GM12891 (cell line): ENCODE measurements at places on chromosomes 1 and 21.

- DNase-seq = no peak
These were observed 25.0 kb upstream of the CHRM3 start for GRCh38 chr1:239361403-239361802.

- DNase-seq = no peak
These were observed 801 bp downstream of the RPS6KC1 start for GRCh38 chr1:213051881-213052202.

- no peak for DNase-seq
These were observed 112.4 kb upstream of the ZNF648 start for GRCh38 chr1:182173808-182174512.

DNA sequence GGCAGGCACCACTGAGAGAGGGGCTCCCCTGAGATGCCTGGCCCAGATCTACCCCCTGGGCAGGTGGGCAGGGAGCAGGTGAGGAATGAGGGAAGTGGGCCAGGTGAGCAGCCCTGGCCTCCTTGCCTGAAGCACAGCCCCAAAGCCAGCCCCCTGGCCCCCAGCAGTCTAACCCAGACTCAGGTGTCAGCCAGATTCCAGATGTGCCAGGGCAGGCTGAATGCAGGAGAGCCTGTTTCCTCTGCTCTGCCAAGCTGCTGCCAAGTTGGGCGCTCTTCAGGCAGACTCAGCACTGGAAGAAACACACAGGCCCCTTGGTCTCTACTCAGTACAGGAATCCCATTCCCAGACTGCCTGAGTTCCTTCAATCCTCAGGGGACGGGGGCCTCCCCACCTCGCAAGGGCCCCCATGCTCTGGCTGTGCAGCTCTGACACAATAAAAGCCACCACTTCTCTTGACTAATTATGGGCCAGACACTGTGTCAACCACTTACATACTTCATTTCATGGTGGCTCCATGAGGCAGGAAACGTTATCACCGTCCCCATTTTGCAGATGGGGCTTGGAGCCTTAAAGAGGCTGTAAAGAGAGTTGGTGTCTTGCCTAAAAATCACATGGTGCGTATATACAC lies 20.4 kb downstream of the ARHGEF19 start:
- no peak for DNase-seq

GRCh38 chr21:10627316-10627863 lies 106.0 kb downstream of the TPTE start:
- no peak for DNase-seq

DNA sequence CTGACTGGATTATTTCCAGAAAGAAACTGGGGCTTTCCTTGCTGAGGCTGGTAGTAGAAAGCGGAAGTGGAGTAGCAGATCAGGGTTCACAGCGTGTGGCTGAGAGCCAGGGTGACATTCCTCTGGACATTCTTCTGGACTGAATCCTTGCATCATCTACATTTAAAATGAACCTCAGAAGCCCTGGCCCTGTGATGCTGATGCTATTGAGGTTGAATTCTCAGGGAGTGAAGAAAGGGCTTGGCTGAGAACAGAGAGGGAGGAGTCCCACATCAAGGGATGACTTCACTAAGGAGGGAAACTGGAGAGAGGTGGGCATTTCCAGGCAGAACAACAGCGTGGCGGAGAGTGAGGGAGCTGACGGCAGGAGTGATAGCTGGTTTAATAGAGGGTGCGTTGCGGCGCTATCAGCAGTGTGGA lies 102.3 kb upstream of the LMO4 start:
- DNase-seq = no peak

DNA sequence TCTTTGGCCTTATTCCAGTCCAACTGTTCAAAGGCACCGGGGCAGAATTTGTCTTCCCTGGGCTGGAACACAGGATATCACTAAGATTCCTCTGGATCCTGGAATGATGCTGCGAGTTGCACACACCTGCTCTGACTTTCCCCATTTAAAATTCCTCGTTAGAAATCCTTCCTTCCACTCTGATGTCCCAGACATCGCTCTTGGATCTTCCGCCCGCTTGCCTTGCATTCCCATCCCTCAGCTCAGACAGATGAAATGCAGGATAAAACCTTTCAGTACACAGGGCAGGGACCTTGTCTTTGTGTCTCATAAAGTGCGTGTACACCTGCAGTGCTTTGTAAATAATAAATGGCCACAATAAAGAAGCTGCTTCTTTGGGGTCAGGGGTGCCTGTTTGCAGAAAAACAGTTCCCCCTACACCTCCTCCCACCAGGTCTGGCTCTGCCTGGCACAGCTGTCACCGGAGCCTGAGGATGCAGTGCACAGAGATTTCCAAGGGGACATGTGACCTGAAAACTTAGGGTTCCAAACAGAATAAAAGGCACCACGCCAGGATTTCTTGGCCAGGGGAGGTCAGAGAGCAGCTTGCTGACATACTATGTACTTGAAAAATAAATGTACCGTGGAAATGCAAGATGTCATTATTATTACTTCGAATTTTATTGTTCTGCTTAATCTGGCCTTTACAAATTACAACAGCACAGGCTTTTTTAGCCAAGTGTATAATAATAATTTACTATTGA lies 62.9 kb upstream of the SYT6 start:
- no peak for DNase-seq

- no peak for DNase-seq
These were observed 421.9 kb upstream of the ADAMTS5 start for GRCh38 chr21:27388825-27389224.

- DNase-seq = peak; percentile 83
These were observed 1.1 kb upstream of the ESPN start for GRCh38 chr1:6423321-6423999.

GRCh38 chr21:45987121-45987711 lies 5.6 kb downstream of the COL6A1 start:
- no peak for DNase-seq

GRCh38 chr1:9700340-9700739 lies 48.8 kb downstream of the PIK3CD start:
- DNase-seq = no peak

DNA sequence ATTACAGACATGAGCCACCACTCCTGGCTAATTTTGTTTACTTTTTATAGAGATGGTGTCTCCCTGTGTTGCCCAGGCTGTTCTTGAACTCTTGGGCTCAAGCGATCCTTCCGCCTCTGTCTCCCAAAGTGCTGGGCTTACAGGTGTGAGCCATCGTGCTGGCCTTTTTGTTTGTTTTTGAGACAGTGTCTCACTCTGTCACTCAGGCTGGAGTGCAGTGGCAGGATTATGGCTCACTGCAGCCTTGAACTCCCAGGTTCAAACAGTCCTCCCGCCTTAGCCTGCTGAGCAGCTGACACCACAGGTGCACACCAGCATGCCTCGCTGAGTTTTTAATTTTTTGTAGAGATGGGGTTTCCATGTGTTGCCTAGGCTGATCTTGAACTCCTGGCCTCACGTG lies 49.1 kb downstream of the ADARB1 start:
- no peak for DNase-seq

DNA sequence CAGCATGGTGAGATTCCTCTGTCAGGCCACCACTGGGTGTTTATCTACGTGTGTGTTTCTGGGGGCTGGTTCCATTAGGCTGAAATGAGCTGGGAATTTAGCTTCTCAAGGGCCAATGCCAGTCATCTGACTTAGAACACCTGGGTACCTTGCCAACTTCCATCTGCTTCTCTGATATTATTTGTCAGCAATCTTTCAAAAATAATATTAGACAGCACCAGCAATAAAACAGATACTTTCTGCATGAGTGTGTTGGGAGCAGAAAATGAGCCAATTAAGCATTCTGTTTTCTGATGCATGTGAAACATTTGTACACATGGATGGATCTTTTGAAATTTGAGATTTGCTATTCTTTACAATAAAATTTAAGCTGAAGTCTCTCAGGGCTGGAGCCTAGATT lies 124.1 kb downstream of the RYR2 start:
- no peak for DNase-seq

DNA sequence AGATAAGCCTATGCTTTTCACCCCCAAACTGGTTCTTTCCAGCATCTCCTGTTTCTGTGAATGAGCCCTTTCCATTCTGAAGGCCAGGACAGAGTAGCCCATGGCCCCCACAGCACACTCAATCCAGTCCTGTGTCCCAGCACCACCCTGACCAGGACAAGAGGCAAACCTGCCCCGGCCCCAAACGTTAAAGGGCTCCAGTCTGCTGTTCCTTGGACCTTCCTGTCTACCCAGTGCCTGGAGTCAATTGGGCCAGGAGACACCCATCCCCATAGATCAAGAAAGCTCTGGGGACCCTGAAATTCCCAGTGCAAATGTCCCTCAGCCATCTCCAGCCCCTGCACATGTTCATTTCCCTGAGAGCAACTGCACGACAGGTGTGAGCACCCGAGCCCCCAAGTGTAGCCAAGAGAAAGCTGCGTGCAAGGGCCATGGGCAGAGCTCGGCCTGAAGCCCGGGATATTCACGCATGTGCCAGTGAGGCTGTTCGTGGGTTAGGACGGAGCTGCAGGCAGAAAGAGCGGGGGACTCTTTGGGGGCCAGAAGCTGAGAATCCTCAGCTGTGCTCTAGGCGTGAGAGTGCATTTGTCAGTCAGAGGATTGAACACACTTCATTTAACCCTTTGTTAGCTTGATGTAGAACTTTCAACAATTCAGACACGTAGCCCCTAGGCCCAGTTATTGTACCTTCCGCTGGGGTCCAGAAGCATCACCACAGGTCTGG lies 4.2 kb upstream of the RIPK4 start:
- DNase-seq = no peak

GRCh38 chr1:200478945-200479558 lies 69.2 kb upstream of the ZNF281 start:
- no peak for DNase-seq

- no peak for DNase-seq
These were observed 142.5 kb downstream of the C1orf94 start for GRCh38 chr1:34319218-34319617.

- DNase-seq = no peak
These were observed 43.2 kb downstream of the ELK4 start for GRCh38 chr1:205588636-205589035.

- no peak for DNase-seq
These were observed 170.8 kb downstream of the ADSS2 start for GRCh38 chr1:244280859-244281258.

GRCh38 chr1:43536196-43536863 lies 5.6 kb downstream of the PTPRF start:
- DNase-seq = no peak

DNA sequence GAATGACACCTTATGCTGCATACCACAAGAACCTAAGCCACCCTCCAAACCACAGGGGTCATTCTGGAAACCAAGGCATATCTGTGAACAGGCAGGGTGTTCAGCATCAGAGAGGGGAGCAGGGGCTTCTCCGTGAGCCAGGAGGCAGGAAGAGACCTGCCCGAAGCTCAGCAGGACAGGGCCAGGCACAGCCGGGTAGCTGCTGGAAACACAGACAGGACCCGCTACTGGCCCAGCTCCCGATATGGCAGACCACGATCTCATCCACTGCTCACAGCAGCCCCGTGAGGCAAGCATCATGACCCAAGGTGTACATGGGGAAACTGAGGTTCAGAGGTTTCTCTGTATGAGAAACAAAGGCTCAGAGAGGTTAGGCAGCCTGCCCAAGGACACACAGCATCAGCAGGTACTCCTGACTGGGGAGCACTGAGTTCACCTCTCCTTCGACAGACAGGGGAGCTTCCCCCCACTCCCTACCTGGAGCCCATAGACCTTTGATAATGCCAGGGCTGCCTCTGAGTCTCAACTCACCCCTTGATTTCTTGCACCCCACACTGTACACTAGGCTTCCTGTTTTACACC lies 317.7 kb downstream of the MATN1 start:
- DNase-seq = no peak

DNA sequence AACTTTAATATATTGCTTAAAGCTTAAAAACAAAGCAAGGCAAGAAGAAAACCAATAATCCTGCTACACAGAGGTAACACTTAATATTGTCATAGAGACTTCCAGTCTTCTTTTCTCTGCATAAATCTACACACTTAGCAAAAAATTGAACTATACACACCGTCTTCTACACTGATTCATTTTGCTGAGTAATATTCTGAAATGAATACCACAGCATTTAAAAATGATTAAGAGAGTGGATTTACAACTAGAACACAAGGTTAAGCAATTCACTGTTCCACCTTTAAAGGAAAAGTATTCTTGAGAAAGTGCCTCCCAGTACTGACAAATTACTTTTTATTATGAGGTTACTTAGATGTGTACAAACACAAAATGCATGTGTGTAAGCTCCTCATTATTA lies 22.2 kb upstream of the ITPKB start:
- no peak for DNase-seq

- DNase-seq = no peak
These were observed 2.3 kb downstream of the IL6R start for GRCh38 chr1:154407198-154408091.

DNA sequence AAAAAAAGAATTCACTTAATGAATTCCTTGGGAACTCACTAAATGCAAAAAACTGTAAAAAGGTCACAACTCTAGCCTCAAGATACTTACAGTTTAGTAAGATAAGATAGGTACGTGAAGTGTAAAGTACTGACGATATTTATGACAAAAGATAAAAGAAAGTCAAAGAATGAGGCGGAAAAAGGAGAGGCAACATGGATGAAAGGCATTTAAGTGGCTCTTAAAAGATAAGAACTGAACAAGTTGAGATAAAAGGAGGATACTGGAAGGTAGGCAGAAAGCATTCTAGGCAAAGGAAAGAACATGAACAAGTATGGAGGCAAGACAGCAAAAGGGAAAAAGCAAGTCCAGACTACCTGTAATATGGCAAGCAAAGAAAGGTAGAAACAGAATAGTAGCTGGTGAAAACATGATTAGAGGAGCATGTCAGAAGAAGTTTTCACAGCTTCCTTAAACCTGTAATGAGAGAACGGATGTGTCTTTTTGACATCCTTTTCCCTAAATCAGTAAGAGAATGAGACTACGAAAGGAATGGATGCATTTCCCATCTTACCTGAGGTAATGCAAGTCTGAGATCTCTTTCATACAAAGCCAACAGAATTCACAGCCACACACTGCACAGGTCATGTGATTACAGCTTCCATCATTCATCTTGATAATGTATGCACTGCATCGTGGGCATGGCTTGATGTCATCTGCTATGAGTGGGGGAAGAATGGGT lies 16.8 kb downstream of the RNF19B start:
- DNase-seq = no peak

DNA sequence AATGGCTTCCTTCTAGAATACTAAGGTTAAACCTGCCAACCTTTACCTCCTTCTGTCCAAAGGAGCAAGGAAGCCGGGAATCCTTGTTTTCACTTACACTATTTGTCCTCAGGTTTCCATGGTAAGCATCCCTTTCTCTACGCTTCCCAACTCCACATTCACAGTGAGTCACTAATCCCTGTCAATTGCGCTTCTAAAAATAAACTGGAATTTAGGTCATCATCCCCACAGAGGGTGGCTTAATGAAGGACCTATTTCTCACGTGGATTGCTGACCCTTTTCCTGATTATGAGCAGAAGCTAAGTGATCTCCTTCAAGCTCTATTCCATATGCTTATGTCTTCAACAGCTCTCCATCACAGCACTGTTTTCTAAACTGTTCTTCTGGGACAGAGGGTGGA lies 39.9 kb upstream of the ABCA4 start:
- DNase-seq = no peak

GRCh38 chr1:173190101-173190936 lies 16.8 kb downstream of the TNFSF4 start:
- DNase-seq = no peak

- DNase-seq = no peak
These were observed 7.1 kb upstream of the ZNF697 start for GRCh38 chr1:119655154-119655553.
